ENCODE measurements at places on chromosomes 4 and X.

DNA sequence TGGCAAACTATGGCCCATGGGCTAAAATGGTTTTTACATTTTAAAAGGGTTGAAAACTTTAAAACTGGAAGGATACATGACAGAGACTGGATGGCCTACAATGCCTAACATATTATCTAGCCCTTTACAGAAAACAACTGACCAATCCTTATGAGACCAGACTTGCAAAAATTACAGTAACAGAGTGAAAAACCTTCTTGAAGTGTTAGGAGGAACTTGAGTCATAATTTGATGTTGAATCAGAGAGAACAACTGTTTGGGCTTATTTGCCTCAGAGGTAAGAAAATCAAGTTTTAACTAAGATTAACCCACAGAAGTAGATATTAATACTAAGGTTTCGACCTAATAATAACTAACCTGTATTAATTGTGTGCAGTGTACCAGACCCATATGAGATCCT lies 12.4 kb upstream of the NAP1L5 start:
- no peak for DNase-seq

DNA sequence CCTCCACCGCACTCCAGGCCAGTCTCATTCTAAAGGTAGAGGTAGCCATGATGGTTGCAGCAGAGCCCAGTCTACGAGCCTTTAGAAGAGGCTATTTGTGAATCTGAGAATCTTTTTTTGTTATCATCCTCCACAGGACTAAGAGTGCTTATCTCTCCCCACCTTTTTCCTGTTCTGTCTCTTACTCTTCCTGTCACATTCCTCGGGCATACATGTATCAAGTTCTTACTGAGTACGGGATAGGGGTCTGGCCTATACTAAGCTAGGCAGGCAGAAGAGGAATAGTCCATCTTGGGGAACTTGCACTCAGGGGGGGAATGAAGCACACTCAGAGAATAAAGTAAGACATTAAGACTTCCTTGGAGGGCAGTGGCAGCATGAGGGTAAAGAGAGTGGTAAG lies 25.7 kb downstream of the LAS1L start:
- DNase-seq = no peak

- DNase-seq = no peak
Measured at GRCh38 chr4:40375095-40375494, 40.0 kb downstream of the CHRNA9 start.

- DNase-seq = no peak
Measured at GRCh38 chr4:38995660-38996005, 36.6 kb downstream of the TMEM156 start.

DNA sequence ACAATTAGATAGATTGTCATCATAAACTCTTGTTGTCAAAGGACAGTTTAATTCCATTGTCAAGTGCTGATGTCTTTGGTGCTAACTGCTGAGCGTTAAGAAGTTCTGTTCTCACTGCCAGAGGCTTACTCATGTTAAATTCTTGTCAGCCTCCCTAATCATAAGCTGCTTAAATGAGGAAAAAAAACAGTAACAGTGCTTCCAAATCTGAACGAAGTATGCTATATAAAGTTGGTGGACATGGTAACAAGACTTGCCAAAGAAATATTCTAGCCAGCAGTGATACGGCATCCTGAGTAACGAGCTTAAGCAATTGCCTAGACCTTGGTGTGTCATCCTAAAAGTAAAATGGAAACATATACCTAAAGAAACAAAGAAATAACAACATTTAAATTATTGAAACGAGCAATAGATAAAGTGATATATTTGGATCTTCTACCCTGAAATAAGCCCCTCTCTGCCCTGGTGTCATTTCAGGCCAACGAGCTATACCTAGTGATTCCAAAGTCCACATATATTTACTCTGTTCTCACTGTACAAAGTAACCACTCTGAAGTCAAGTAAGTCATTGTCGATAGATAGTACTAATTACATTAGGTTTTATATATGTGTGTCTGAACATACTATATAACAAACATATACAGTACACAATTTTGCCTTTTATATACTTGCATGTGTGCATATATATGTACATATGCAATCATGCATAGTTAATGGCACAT lies 339.7 kb upstream of the HS3ST1 start:
- no peak for DNase-seq

- DNase-seq = no peak
Measured at GRCh38 chrX:136816975-136817374, 36.2 kb upstream of the ARHGEF6 start.

DNA sequence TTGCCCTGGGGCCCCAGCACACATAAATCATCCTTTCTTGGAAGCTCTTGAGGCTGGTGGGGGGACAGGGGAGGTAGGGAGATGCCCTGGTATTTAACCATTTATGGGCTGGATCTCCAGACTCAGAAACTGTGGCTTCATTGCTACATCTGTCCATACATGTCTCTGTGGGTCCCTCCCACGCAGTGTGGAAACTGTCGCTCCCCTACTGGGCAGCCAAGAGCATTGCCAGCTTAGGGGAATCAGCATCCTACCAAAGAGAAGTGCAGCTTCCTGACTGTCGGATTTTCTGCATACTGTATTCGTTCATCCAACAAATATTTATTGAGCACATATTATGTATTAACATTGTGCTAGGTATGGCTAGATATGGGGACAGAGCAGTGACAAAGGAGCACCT lies 3.7 kb downstream of the GRIPAP1 start:
- DNase-seq = no peak

DNA sequence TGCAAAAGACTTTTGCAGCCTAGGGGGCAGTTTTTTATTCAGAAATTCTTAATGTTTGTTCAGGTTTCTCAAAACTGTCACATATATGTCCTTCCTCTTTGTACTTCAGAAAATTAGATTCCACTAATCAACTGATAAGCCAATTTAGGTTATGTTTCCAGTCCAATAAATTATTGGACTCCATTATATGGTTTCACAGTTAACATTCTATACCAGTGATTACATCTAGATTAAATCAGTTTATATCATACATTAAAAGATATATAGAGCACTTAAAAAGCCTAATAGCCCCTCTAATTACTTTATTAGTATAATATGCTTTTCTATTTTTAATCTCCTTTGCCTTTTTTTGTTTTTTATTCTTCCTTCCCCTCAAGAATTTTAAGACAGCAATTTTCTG lies 434.1 kb downstream of the INPP4B start:
- no peak for DNase-seq

- DNase-seq = no peak
Measured at GRCh38 chr4:66658809-66659208, 886.5 kb downstream of the CENPC start.

- DNase-seq = no peak
Measured at GRCh38 chr4:53686521-53686920, 95.2 kb upstream of the LNX1 start.

- no peak for DNase-seq
Measured at GRCh38 chr4:124318292-124318691, 394.2 kb downstream of the ANKRD50 start.

GRCh38 chr4:159543831-159544230 lies 441.0 kb downstream of the RAPGEF2 start:
- no peak for DNase-seq

DNA sequence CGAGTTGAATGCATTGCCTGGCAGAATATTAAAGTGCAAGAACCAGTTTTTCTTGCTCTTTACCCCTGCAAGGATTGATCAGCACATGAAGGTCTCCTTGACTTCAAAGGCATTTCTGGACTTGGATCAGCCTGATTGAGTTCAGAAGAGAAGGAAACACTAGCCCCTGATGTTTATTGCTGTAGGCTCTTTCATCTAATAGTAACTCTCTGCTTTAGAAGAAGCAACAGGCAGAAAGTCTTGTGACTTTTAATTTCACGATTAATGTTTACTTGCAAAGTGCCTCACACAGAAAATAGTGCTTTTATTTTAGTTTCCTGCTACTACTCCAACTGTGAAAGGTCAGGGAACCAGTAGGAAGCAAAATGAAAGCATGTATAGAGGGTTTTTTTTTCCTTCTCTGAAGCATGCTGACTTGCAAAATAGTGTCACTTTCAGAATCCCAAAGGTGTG lies 69.1 kb downstream of the PCDH7 start:
- no peak for DNase-seq

GRCh38 chr4:42453612-42454011 lies 56.3 kb downstream of the SHISA3 start:
- no peak for DNase-seq

GRCh38 chr4:138770818-138771217 lies 244.8 kb upstream of the NOCT start:
- DNase-seq = no peak

- no peak for DNase-seq
Measured at GRCh38 chrX:9461087-9461486, 3.8 kb upstream of the TBL1X start.

DNA sequence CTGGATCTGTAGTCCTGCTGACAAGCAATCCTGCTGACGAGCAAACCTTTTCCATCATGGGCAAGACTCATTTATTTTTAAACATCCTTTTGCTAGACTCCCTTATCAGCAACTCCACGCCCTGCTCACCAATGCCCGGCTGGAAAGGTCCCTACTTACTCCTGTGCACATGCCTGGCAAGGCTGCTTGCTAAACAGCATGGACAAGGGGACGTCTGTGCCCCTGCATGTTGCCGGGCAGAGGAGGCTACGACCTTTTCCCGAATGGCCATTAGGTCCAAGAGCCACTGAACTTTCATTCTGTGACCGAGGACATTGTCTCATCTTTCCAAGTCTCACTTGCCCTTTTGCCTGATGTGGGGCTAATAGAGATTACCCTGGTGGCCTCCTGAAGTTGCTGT lies 98.6 kb downstream of the MGST2 start:
- no peak for DNase-seq

GRCh38 chrX:119757646-119757978 lies 776 bp upstream of the SOWAHD start:
- DNase-seq = no peak

GRCh38 chrX:118655561-118656246 lies 71.7 kb upstream of the IL13RA1 start:
- DNase-seq = no peak

- no peak for DNase-seq
Measured at GRCh38 chrX:136255541-136255940, 4.3 kb upstream of the MAP7D3 start.

DNA sequence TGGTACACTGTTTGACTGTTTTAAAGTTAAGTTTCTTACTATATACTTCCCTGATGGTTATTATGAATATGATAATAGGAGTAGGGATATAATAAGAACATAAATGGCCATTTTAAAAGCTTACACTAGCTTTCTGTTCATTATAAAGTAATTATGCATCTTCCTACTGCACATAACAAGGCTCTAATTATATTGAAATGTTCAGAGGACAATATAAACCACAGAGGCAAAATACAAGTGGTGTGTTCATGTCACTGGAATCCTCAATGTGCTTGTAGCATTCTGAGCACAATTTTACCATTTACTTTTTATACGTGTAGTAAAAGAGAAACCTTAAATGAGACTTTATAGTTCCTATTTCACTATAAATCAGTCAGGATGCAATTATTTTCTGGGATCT lies 268.3 kb downstream of the TMA16 start:
- no peak for DNase-seq

DNA sequence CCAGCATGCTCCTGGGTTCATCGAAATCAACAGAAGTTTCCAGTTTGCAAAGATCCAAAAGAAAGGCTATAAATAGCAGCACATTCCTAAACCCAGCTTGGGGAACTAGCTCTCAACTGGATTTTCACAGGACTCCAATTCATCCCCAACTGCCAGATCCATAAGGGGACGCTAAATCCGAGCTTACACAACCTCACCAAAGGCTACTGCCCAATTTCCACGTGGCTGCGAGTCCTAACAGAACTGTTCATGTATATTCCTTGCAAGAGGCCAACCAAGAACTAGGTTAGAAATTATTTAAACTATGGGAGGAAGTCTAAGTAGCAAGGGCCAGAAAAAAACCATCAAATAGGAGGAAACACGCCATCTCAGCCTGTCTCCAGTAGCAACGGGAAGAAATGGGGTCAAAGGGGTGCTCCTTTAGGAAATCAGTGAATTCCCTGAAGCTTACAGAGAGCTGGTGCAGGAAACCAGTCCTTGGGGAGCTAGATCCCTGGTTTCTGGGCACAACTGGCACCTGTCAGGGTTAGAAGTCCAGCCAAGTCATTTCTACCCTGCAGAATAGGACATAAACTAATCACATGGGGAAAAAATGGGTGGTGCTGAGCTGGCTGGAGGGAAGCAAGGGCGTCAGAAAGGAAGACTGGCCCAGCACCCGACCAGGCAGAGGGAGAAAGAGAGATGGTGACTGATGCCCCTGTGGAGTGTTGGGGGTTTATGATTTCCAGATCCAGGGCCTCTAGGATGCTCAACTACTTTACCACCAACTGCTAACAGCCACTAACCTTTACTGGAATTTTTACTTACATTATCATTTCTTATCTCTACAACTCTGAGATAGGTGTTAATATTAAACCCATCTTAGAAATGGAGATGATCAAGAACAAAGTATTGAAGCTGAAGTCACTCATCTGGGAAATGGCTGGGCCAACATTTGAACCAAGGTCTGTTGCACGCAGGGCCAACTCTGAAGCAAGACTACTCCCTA lies 20.5 kb downstream of the RELL1 start:
- DNase-seq = no peak

DNA sequence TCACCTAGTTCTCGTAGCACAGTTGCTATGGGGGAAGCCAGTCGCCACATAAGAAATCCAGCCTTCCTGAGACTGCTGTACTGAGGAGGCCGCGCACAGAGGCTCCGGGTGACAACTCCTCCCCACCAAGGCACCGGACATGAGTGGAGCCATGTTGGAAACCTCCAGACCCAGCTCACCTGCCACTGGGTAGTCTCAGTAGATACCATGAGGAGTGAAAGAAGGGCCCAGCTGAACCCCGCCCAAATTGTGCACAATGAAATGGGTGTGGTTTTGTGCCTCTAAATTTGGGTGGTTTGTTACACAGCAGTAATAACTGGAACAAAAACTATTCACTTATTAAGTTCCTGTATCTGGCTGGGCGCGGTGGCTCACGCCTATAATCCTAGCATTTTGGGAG lies 198.7 kb downstream of the BCOR start:
- DNase-seq = no peak

- no peak for DNase-seq
Measured at GRCh38 chr4:76813070-76813469, 84.9 kb downstream of the SOWAHB start.

DNA sequence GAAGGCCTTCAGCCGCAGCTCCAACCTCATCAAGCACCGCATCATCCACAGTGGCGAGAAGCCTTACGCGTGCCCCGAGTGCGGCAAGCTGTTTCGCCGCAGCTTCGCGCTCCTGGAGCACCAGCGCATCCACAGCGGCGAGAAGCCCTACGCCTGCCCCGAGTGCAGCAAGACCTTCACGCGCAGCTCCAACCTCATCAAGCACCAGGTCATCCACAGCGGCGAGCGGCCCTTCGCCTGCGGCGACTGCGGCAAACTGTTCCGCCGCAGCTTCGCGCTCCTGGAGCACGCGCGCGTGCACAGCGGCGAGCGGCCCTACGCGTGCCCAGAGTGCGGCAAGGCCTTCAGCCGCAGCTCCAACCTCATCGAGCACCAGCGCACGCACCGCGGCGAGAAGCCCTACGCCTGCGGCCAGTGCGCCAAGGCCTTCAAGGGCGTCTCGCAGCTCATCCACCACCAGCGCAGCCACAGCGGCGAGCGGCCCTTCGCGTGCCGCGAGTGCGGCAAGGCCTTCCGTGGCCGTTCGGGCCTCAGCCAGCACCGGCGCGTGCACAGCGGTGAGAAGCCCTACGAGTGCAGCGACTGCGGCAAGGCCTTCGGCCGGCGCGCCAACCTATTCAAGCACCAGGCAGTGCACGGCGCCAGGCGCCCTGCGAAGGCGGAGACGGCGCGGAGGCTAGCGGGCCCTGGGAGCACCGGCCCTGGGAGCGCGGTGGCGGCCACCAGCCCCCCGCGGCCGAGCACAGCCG lies 9.8 kb downstream of the ZFP92 start:
- DNase-seq = no peak

GRCh38 chr4:120520761-120521160 lies 401.8 kb downstream of the PRDM5 start:
- DNase-seq = no peak

- DNase-seq = no peak
Measured at GRCh38 chrX:112668476-112669409, 11.0 kb downstream of the LHFPL1 start.
